ENCODE measurements at places on chromosomes 7 and 10. TPM values are rescaled to one million over a fixed set of nuclear protein-coding genes. Genes with fewer than 3 reads are reported as not detected.

The SP4 gene
- 6.5 TPM for total RNA-seq

The ZNF853 gene
- total RNA-seq = 11.9 TPM

The FEZF1 gene
- not detected for total RNA-seq

GRCh38 chr10:71771204-71771603 is 2.1 kb downstream of the VSIR start:
- no peak for DNase-seq

DNA sequence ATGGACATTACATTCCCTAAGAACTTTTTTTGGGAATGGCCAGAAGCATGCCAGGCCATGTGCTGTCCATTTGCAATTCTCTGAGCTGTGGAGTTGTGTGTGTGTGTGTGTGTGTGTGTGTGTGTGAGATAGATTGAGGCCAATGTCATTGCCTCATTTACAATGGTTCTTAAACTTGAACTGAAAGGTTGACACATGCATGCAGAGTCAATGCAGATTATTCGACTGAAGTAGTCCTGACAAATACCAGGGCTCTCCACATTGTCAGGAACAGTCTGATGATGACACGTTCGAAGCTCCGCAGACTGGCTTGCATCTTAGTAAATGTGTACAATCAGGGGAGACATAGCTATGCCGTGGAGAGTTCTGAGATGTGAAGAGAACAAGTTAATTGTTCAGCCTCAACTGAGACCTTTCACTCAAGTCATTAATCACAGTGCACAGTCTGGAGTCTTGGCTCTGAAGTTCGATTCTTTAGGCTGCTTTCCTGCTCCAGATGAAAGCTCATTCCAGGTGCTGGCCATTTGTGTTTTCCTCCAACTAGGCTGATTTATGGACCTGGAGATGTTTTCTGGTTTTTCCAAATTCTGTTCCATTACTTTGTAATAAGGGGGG is 921.9 kb downstream of the LRMDA start:
- DNase-seq = no peak

DNA sequence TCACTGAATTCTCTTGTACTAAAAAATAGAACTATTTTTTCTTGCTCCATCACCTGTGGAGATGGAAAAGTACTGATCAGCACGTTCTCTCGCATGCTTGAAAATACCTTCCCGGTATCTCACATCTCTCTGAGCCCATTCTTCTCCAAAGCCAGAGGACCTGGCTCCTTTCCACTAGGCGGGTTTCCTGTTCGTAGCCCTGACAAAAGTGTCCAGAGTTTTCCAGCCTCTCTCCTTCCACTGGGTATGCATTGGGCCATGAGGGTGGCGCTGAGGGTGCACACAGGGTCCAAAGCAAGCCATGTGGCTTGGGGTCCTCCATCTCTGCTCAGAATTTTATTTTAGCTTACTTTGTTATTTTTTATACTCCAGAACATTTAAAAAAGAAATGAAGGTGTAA is 16.3 kb upstream of the SRGN start:
- DNase-seq = no peak

- no peak for DNase-seq
Measured at GRCh38 chr10:45644527-45644926, 28.0 kb downstream of the ZFAND4 start.
